Thoracic aorta endothelial cell (primary cell): ENCODE measurements at places on chromosomes 11 and 22. TPM values are rescaled to one million over a fixed set of nuclear protein-coding genes. Genes with fewer than 3 reads are reported as not detected.

The MIAT gene
- 0.43 and 0.66 TPM in 2 replicates for total RNA-seq

The OR8J1 gene
- total RNA-seq = not detected in 2 replicates

The RAG1 gene
- 1.7 and 1.9 TPM in 2 replicates for total RNA-seq

The RAB3IL1 gene
- total RNA-seq = 1.0 and 1.6 TPM in 2 replicates

The ENTHD1 gene
- not detected in 2 replicates for total RNA-seq

The SAA4 gene
- total RNA-seq = not detected in 2 replicates

The OR5B12 gene
- total RNA-seq = not detected in 2 replicates

The FAR1 gene
- 146 and 161 TPM in 2 replicates for total RNA-seq
